ENCODE measurements at places on chromosomes 11 and 22.

DNA sequence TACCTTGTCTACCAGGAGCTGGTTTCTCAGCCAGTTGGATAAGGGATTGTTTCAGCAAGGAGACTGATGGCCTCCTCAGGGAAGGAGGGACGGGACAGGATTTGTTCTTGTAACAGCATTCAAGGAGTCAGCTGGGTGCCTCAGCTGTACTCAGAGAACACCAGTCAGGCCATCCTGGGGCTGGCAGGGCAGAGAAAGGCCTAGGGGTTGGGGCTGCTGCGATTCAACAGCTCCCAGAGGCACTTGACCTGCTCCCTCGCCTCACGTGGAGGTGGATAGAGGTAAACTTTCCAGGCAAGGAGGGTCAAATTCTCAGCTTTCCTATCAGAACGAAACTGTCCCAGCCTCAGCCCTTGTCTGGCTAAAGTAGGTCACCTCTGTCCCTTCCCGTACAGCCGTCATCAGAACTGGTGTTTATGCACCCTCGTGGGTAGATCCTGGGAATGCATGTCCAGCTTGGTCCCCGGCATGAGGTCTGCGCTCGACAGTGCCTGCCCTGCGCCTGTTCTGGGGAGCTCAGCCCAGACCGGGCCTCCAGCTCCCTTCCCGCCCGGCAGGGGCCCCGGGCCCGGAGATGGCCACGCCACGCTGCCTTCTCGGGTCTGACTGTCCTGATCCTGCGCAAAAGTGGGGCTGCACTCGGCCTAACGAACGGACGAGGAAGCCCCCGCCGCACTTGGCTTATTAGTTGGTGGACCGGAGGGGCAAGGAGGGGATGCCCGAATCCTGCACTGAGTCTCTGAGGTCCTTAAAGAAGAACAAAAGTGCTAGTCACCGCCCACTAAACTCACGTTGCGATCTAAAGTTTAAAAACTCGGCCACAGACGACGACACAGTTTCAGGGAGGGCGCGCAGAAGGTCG, 762 bp upstream of the CCDC134 start:
- no peak for DNase-seq

- no peak for DNase-seq
Observed at GRCh38 chr22:25083807-25084200, 115.9 kb upstream of the CRYBB3 start.

DNA sequence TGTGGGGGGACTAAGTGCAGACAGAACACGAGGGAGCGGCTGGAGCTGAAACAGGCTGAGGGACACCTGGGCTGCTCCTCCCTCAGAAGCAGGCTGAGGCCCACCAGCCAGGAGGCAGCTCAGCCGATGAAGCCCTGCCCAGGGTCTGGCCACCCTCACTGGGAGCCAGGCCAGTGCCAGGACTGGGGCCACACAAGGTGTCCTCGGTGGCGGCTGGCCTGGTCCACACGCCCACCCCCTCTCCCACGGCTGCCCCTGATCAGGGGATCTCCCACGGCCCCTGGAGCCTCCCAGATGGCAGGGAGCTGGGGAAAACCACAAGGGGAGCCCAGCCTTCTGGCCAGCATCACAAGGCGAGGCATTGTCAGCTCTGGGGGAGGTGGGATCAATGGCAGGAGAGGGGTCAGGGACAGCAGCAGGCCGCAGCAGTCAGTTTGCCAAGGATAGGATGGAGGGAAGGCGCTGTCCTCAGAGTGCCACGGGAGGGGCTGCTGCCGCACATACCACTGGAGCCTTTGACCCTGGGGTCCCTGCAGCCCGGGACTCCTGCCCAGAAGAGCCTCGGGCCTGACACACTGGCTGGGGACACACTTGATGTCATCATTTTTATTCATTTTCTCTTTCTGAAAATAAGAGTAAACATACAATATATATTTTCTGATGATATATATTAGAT, 11.7 kb upstream of the RASL10A start:
- DNase-seq, result no peak

DNA sequence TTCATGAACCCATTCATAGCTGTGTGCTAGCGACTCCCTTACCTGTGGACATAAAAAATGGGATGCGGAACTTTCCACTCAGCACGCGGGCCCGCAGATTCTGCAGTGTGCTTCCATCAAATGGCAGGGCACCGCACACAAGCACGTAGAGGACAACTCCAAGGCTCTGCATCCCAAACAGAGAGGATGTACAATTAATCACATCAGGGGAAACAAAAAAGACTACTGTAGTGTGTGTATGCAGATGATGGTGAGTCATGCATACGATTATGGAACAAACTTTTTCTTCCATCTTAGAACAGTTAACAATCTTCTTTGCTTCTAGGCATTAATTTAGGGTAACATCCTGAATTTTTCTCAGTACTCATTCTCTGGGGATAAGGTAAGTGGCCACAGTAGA, 58.8 kb upstream of the APOA1 start:
- no peak for DNase-seq

- peak; percentile 19 for DNase-seq
Observed at GRCh38 chr11:15127341-15127740, 12.6 kb downstream of the INSC start.

DNA sequence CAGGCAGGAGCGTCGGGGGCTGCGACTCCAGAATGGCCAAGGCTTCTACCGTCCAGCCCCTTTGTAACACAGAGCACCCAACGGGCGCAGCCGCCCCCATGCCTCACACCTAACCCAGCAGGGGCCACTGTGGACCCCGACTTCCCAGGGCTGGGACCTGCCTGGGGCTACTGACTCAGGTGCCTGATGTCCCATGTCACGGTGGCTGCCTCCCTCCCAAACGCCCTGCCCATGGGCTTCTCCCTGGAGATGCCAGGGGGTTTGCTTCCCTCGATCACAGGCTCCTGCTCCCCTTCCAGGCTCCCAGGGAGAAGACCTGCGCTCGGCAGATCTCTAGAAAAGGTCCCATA, 84.0 kb downstream of the MYEOV start:
- no peak for DNase-seq

GRCh38 chr11:57630171-57630570, 19.5 kb downstream of the YPEL4 start:
- no peak for DNase-seq

- DNase-seq, result no peak
Observed at GRCh38 chr22:32237906-32238305, 17.2 kb downstream of the SLC5A4 start.

GRCh38 chr11:57514538-57515331, 767 bp downstream of the SLC43A1 start:
- no peak for DNase-seq

DNA sequence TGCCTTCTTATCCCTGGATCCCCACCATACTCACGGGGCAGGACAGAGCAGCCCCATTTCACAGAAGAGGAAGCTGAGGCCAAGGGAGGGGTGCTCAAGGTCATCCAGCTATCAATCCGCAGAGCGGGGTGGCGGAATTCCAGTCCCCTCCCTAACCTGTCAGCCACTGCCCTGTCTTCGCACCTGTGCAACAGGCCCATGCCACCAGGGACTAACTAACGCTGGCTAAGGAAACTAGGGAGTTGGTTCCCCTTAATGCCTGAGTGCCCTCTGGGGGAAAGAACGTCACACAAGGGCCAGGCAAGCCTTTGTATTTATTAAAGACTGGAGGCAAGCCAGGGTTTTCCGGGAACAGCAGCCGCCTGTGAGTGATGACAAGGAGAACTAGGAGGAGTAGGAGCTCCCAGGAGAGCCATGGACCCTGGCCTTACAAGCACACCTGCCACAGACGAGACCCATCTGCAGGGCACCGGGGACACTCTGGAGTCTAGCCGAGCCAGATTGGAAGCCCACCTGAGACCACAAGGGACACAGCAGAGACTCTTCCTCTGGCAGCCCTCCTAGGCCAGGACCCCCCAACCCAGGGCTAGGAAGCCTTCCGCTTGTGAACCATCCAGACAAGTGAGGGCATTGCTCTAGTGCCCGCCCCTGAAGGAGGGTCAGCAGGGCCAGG, 64.4 kb downstream of the MYH9 start:
- DNase-seq, result no peak

GRCh38 chr11:78662811-78663210, 88.1 kb upstream of the NARS2 start:
- DNase-seq, result no peak
